ENCODE measurements at places on chromosomes 4 and X.

- DNase-seq = no peak
Measured at GRCh38 chrX:148457279-148457678, 43.1 kb upstream of the AFF2 start.

- DNase-seq = no peak
Measured at GRCh38 chr4:154314248-154314647, 177.4 kb downstream of the DCHS2 start.

- DNase-seq = no peak
Measured at GRCh38 chrX:79138658-79139241, 5.7 kb upstream of the GPR174 start.

- no peak for DNase-seq
Measured at GRCh38 chr4:184705692-184706091, 28.2 kb downstream of the CENPU start.

GRCh38 chr4:158824425-158825274, 55.8 kb downstream of the FNIP2 start:
- no peak for DNase-seq

DNA sequence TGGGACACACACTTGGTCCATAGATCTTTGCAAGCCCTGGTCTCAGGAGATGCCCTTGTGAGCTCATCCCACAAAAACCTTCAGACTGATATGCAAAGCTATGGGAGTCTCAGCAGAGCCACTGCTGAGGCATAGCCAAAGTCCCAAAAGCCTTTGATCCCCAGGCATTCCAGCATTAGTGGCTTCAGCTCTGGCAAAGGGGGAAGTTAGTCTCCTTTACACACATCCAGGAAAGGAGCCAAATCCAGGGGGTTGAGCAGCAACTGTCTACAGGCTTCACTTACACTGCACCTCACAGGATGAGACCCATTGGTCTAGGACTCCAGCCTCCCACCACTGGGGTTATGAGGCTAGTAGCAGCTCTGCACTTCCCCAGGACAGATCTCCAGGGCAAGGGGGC, 14.0 kb downstream of the PF4 start:
- no peak for DNase-seq

DNA sequence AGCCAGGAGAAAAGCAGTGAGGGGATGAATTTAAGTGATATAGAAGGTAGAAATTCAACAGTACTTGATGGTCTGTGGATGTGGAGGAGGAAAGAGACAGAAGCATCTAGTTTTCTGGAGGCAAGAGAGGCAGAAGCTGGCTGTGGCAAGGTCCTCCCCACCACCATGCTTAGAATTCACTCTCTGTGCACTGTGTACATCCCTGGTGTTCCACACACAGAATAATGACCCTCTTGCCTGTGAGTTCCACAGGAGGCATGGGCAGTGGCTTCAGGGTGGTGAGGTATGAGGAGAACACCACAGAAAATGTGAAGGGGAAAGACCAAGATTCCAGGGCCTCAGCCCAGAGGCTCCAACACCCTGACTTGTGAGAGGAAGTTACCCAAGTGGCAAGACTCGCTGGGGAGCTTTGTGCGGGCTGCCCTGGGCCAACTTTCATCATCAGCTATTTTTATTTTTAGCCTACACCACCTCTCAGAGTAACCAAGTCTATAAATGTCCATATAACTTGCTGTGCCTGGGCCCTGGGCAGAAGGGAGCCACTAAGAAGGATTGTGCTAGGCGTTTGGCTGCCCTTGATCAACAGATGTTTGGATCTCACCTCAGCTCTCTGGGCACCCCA, 7.8 kb upstream of the INTS6L start:
- DNase-seq = no peak

GRCh38 chrX:100512471-100512870, 72.3 kb upstream of the TNMD start:
- no peak for DNase-seq

DNA sequence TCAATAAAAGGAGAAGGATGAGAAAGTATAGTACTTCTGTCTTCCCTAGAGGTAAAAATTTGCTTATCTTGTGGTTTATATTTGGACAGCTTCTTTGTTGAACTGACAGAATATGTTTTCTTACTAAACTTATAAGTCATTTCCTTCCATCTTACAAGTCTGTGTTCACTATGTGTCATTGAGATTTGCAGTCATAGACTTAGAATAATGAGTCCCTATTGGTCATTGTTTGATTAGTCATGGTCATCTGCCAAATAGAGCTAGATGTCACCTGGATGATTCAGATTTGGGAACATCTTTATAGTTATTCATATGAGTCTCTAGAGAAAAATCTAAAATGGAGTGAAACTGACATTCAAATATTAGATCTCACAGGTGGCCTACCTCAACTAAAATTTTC, 51.5 kb downstream of the SPATA18 start:
- no peak for DNase-seq

DNA sequence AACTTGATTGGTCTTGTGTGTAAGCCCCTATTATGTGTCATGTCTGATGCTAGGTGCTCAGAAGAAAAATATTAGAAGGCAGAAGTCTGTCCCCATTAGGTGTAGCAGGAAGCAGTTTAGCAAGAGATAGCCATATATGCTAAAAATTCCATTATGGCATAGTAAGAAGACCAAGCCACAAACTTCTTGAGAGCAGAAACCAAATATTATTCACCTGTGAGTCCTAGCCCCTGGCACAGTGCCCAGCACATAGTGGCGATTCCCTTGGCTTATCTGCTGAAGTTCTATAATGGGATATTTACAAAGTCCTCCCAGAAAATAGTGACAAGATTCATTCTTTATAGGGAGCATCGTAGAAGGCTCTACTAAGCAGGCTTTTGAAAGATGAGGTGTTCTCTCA, 174.4 kb downstream of the RAB28 start:
- no peak for DNase-seq

DNA sequence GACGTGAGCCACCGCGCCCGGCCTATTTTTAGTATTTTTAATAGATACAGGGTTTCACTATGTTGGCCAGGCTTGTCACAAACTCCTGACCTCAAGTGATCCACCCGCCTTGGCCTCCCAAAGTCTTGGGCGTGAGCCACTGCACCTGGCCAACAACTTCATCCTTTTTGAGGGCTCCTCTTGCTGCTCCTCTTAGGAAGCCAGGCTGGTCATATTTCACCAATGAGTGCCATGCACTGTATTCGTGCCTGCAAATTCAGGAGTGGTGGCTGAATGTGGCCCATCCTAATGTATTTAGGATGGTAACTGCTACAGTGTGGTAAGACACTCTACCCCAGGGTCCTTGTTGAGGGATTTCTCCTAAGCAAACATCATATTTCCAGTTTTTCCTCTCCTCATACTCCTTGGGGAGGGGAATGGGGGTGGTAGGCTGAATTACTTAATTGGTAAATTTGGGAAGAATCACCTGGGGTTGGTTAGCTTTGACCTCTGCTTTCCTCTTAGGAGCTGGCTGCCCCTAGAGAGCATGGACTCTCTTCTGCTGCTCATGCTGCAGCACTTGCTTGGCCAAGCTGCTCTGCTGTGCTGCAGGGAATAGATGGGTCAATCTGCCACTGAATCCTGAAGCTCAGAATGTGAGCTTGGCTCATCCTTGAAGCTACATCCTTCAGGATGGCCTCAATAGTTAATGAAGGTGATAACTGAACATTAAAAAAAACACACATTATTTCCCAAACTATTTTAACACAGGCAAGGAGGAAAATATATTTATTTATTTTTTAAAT, 167.4 kb downstream of the HS3ST1 start:
- DNase-seq = no peak

- no peak for DNase-seq
Measured at GRCh38 chr4:168486912-168487281, 6.6 kb upstream of the DDX60L start.

GRCh38 chr4:21849077-21849476, 99.5 kb downstream of the KCNIP4 start:
- DNase-seq = no peak

DNA sequence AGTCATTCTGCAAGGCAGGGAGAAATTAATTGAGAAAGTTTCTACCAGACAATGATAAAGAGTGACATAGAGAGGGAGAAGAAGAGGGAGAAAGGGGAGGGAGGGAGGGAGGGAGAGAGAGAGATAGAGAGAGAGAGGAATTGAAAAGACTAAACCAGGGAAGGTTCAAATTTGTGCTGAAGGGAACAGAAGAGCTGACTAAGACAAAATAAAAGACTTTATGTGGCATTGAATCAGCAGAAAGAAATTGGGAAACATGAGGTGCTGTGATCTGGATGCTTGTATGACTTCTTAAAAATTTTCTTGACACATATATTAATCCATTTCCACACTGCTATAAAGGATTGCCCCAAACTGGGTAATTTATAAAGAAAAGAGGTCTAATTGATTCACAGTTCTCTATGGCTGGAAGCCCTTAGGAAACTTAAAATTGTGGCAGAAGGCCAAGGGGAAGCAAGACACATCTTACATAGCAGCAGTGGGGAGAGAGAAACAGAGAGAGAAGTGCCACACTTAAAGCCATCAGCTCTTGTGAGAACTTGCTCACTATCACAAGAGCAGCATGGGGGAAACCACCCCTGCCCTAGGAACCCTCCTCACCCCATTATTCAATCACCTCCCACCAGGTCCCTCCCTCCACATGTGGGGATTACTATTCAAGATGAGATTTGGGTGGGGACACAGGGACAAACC, 13.5 kb upstream of the CXCL6 start:
- no peak for DNase-seq

DNA sequence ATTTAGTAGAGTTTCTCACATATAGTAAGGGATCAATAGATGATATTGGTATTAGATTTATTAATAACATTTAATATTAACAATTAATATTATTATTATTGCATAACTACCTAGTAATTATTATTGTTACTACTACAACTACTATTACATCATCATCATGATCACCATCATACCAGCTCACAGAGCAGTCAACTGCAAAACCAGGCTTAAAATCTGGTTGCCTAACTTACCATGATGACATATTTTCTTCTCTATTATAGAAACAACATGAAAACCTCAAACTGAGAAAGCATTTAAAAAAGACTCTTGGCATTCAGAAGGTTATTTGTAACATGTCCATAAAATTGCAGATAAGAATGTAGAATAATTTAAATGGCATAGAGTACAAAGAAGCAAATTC, 247.0 kb upstream of the TTC29 start:
- DNase-seq = no peak

DNA sequence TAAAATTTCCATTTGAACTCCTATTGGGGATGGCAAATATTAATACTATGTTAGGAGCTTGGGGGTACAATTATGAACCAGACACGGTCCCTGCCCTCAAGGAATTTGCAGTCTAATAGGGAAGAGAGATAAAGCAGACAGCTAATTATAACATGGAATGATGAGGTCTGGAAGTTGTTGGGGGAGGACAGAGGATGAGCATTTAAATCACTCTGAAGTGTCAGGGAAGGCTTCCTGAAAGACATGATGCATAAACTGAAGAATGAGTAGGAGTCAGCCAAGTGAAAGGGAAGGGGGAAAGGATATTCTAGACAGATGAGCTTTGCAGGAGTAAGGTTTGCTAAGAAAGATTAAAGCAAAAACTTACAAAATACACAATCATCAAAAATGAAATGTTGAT, 15.9 kb downstream of the PLAC1 start:
- DNase-seq = no peak

All from stimulated activated CD8-positive, alpha-beta memory T cell treated with anti-CD3 and anti-CD28 coated beads, Interleukin-12 subunit alpha, Interleukin-12 subunit beta, amount 100 ng/mL, for 1 hour (primary cell).